ENCODE measurements at places on chromosomes 1 and 21.

DNA sequence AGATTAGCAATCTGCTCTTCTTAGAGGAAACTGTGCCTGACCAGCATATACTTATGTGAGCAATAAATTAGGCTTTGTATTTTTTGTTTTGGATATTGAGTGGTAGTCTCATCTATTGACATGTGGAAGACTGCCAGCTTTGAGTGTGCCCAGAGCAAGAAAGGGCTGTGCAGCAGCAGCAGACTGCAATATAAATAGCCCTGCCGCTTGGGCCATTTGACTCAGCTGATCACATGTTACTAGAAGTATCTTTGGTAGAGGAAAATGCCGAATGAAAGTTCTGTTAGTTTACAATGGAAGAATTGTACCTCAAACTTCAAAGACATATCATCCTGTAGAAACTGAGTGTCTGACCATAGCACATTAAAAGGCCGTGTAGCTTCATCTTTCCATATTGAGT is 9.1 kb upstream of the PSMB2 start:
- DNase-seq, result no peak

- peak; percentile 25 for DNase-seq
Observed at GRCh38 chr1:235953801-235954200, 87.1 kb upstream of the LYST start.

DNA sequence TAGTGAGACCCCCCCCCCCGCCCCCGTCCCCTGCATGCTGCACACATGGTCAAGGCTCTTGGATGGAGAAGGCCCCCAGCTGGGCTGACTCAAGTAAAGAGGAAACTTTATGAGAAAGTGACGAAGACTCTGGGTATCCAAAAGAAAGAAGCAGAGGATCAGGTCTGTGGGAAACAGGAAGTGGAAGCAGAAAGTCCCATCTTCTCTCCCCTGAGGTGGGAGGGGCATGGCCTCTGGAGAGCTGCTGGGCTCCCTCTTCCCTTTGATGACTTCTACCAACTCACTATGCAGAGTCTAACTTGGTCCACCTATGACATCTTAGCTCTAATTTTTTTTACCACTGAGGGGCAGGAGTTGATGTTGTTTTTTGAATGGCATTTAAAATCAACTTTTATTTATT is 42.7 kb upstream of the LIN9 start:
- DNase-seq, result no peak

GRCh38 chr1:84245563-84245962 is 55.9 kb upstream of the SAMD13 start:
- DNase-seq, result peak; percentile 49

DNA sequence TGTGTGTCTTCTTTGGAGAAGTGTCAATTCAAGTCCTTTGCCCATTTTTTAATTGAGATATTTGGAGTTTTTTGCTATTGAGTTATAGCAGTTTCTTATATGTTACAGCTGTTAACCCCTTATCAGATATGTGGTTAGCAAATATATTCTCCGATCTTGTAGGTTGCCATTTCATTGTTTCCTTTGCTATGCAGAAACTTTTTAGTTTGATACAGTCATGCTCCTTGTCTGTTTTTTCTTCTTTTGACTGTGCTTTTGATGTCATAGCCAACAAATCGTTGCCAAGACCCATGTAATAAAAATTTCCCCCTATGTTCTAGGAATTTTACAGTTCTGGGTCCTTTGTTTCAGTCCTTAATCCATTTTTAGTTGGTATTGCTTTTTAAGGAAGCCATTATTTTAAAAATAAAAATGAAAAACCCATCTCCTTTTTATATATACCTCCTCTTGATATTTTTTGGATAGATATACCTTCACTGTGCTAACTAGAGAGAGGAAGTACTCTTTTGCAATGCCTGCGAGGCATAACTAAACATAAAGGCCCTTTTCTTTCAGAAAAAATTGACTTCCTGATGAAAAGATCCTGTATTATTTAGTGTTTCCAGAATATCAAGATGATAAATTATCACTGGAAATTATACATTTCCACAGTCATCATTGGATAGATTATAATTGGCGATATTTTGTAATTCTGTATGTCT is 127.8 kb downstream of the HS2ST1 start:
- no peak for DNase-seq

GRCh38 chr1:186076006-186076405 is 299.0 kb downstream of the TPR start:
- peak; percentile 3 for DNase-seq

DNA sequence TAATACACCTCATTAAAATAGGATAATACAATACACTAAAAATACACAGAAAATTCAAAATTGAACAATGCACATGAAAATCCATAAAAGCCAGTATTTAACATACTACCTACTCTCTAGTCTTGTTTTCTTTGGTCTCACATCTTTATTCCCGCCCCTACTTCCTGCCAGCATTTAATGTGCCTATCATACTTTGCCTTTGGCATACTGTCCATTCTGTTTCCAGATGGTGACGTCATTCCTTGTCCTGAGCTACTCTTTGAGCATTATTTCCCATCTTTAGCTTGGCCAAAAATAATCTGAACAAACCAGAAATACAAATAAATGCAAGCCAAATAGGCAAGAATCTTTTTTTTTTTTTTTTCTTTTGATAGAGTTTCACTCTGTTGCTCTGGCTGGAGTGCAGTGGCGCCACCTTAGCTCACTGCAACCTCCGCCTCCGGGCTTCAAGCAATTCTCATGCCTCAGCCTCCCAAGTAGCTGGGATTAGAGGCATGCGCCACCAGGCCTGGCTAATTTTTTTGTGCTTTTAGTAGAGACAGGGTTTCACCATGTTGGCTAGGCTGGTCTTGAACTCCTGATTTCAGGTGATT is 4.4 kb downstream of the HFM1 start:
- DNase-seq, result no peak

Measured in lung microvascular endothelial cell (primary cell).